D721Med (cell line): ENCODE measurements at places on chromosomes 1 and 21.

GRCh38 chr21:34991366-34991957, 57.6 kb downstream of the RUNX1 start:
- DNase-seq, result no peak

DNA sequence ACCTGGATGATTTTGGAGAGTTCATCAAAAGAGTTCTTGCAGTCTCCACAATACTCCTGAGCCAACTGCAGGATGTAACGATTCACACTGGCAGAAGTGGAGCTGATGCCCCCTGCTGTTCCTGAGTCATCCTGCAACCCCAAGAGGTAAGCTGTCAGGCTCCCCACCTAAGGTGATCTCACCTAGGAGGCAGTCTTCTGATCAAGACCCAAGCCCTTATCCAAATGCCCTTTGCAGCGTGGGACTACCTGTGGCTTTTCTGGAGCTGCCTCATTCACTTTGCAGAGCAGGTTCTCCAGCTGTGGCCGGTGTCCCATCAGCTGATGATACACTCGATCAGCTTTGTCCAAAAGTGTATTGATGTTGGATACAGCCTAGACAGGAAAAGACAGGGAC, 96.4 kb downstream of the UBR4 start:
- no peak for DNase-seq

- DNase-seq, result no peak
Measured at GRCh38 chr1:230863449-230863848, 4.9 kb downstream of the C1orf198 start.

DNA sequence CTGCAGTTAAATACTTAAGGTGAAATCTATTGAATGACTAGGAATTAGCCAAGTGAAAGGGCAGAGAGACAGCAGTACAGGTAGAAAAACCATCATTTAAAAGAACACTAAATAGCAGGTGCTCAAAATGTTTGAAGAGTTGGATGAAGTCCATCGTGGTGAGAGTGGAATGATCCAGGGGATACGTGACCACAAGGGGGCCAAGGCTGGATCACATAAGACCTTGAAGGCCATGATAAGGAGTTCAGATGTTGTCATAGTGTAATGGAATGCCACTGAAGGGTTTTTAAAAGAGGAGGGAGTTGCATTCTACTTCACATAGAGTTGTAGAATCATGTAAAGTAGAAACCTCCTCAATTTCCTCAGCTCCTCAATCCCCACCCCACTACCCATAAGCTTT, 34.8 kb upstream of the HOOK1 start:
- no peak for DNase-seq

GRCh38 chr1:37137014-37137413, 102.7 kb upstream of the GRIK3 start:
- DNase-seq, result no peak

GRCh38 chr1:213606252-213606820, 381.4 kb upstream of the PROX1 start:
- no peak for DNase-seq

GRCh38 chr1:68528243-68528642, 31.4 kb upstream of the DEPDC1 start:
- DNase-seq, result no peak

DNA sequence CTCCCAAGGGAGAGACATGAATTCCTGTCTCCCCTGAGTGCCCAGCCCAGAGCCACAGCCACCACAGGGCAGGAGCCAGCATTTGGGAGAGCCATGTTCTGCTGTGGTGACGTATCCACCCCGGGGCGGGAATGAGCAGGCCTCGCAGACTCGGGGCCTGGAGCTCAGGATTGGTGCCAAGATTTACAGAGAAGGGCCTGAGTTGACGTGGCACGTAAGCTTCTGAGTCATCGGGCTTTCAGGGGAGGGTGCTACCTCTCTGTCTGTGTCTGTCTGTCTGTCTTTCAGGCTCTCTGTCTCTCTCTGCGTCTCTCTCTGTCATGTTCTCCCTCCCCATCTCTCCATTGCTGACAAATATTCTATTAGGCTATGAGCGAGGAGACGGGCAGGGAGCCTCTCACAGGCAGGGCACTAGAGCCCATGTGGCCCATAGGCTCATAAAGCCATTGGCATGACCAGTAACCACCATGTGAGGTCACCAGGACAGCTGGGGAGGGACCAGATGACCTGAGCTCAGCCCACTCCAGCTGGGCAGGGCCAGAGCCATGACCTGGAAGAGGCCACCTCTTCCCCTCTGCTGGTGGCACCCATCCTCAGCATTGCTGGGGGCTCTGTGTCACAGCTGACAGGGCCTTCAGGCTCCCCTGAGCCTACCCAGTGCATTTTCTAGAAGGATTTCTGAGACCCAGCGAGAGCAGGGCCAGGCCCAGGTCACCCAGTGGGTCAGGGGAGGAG, 300.0 kb upstream of the VAMP3 start:
- DNase-seq, result no peak

- no peak for DNase-seq
Measured at GRCh38 chr1:22342734-22343191, 108.9 kb upstream of the ZBTB40 start.

DNA sequence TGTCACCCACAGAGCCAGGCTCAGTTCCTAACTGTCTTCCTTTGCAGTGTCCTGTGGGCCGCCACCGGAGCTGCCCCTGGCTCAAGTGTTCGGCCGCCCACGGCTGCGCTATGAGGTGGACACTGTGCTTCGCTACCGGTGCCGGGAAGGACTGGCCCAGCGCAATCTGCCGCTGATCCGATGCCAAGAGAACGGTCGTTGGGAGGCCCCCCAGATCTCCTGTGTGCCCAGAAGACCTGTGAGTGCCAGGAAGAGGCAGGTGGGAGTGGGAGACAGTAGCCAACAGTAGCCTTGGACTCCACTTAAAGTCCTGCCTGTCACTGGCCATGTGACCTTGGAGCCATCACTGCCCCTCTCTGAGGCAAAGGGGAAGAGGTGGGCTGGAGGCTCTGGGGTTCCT, 16.6 kb downstream of the BCAN start:
- DNase-seq, result no peak

GRCh38 chr1:228038387-228039005, 31.7 kb downstream of the WNT3A start:
- no peak for DNase-seq

DNA sequence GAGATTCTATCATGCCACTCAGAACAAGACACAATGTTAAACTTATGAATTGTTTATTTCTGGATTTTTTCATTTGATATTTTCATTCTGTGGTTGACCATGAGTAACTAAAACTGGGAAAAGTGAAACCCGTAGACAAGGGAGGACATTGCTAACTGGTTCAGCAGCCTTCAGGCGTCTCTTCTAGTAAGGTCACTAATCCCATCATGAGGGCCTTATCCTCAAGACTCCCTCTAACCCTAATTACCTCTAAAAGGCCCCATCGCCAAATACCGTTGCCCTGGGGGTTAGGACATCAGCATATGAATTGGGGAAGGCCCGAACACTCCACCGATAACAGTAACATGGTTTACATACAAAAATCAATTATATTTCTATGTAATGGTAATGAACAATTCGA, 247.6 kb downstream of the TM2D1 start:
- DNase-seq, result no peak

DNA sequence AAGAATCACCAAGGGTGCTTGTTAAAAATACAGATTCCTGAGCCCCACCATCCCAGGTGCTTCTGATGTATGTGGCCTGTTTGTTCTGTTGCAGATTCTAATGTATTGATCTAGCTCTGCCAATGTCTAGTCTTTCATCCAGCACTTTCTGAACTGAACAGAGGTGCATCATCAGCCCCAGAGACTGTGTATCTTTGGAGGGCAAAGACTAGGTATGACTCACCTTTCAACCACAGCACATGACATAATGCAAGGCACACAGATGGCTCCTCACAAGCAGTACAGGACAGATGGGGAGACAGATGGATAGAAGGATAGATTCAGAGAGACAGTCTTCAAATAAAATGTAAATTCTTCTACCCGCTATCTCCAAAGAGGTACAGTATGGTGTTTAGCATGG, 32.3 kb downstream of the CD58 start:
- no peak for DNase-seq

DNA sequence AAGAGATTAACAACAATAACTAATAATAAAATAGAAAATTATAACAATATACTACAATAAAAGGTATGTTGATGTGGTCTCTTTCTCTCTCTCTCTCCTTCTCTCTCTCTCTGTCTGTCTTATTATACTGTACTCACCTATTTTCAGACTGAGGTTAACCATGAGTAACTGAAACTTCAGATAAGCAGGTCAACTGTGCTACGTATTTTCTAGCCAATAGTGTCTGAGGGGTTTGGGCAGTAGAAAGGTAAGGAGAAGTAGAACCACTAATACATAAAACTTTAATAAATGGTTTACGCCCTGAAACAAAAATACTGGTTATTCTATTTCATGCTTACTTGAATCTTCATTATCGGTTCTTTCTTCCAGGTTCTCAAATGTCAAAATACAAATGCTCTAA, 71.0 kb upstream of the LRRC53 start:
- no peak for DNase-seq

GRCh38 chr1:24967555-24967954, 37.5 kb upstream of the RUNX3 start:
- DNase-seq, result no peak
